Ovary (tissue), 10 donors: ENCODE measurements at places on chromosomes 6 and 20.

- DNase-seq, result no peak
Observed at GRCh38 chr20:21498195-21498594, 15.7 kb downstream of the NKX2-2 start.

GRCh38 chr20:35462351-35462750 lies 7.0 kb downstream of the CEP250 start:
- no peak for DNase-seq

DNA sequence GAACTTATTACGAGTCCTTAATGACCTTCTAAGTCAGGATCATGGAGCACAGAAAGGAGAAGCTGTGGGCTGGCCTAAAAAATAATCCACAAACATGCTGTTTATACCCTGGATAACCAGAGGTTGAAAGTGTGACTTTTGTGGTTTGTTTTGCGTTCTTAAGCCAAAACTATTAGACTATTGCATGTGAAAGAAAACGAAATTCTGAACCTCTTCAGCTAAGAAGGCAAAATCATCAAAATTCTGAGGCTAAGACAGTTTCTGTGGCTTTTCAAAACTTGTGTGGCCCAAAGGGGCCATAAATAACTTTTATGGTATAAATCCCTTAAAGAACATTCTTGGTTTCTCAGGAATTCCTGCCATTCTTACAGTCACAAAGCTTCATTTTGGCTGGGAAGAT lies 251.0 kb downstream of the UST start:
- DNase-seq, result no peak

DNA sequence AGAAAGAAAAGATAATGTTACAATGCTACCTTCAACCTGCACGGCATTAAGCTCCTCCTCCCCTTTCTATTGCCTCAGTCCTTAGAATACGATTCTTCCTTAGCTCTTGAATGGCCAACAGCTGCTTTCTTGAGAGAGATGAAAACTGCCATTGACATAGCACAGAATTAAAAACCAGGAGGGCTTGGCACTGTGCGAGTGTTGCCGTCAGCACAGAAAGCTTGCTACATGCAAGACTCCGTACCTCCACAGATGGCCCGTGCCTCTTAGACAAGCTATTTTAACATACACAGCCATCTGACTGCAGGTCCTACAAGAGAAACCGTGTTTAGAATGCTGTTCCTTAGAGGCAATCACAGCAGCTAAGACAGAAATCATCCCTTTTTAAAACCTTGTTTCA lies 51.7 kb downstream of the ALDH5A1 start:
- DNase-seq, result no peak

DNA sequence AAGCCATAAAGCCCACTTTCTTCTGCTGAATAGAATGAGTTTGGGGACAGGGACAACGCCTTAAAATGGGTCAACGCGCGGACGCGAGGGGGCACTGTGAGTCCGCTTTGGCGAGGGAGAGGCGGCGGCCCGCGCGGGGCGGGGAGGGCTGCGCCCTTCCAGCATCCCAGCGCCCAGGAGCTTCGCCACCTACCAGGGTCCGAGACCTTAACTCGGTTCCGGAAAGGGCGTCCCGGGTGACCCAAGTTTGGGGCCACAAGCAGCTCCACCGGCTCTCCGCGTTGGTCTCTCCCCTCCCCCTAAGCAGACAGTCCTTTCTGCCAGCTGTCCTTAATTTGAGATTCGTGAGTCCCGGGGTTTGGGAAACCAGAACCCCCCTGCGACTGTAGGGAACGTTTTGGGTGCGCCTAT lies 1.8 kb upstream of the SAMD5 start:
- peak; percentile 78 for DNase-seq

- no peak for DNase-seq
Observed at GRCh38 chr20:21027569-21027968, 78.6 kb downstream of the LINC00237 start.

GRCh38 chr6:47241742-47242482 lies 67.8 kb downstream of the TNFRSF21 start:
- no peak for DNase-seq

DNA sequence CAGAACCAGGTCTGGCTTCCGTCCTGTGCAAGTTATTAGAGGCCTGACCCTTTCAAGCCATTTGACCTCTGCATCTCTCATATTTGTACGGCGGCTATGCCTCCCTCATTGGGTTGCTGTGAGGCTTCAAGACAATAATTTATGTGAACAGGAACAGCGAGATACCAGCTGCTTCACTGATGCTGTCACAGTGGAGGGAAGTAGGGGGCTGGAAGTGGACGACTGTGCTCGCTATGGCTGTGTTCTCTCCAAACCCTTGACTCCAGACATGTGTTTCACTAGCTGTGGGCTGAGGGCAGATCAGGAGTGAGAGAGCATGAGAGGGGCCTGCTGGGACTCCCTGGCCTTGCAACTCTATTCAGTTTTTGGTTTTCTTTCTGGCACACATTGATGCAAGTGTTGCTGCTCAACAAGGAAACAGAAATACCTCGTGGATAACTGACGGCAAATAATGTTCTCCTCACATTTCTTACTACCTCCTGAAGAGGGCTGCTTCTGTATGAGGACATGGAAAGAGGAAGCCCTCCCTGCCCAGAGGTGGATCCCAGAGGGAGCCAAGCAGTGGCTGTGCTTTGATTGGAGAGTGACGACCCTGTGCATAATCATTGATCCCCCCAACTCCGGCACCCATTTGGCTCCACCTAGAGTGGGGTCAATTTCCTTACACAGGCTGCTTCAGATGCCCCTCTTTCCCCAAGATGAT lies 34.7 kb upstream of the SCP2D1 start:
- DNase-seq, result no peak

DNA sequence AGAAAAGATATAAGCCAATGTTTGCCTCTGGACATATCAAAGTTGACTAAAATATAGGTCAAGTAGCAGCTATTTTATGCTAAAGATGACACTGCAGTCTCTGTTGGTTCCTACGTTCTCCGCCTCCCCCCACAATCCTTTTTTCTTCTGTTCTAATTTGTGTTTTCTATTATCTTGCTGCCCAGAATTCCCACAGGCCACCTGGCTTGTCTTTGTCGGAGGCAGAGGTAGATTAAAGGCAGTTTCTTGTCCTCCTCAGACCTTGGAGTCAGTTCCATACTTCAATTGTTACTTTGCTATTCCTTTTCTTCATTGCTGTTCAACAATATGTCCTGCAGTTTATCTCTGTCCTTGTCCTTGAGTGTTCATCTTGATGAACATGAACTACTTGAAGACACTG lies 3.6 kb upstream of the ELOVL5 start:
- no peak for DNase-seq

- no peak for DNase-seq
Observed at GRCh38 chr20:43525021-43525420, 17.5 kb downstream of the L3MBTL1 start.

GRCh38 chr20:32450484-32451061 lies 92.4 kb downstream of the ASXL1 start:
- peak; percentile 72 for DNase-seq

- DNase-seq, result no peak
Observed at GRCh38 chr6:111377558-111378120, 105.4 kb downstream of the REV3L start.

- no peak for DNase-seq
Observed at GRCh38 chr6:166592821-166593220, 6.3 kb upstream of the RAMACL start.

GRCh38 chr6:26575494-26575939 lies 21.2 kb upstream of the ABT1 start:
- DNase-seq, result no peak

- no peak for DNase-seq
Observed at GRCh38 chr6:97292671-97293070, 9.7 kb upstream of the MMS22L start.
